Substantia nigra (tissue), 51 donors: ENCODE measurements at places on chromosomes 7 and 10.

DNA sequence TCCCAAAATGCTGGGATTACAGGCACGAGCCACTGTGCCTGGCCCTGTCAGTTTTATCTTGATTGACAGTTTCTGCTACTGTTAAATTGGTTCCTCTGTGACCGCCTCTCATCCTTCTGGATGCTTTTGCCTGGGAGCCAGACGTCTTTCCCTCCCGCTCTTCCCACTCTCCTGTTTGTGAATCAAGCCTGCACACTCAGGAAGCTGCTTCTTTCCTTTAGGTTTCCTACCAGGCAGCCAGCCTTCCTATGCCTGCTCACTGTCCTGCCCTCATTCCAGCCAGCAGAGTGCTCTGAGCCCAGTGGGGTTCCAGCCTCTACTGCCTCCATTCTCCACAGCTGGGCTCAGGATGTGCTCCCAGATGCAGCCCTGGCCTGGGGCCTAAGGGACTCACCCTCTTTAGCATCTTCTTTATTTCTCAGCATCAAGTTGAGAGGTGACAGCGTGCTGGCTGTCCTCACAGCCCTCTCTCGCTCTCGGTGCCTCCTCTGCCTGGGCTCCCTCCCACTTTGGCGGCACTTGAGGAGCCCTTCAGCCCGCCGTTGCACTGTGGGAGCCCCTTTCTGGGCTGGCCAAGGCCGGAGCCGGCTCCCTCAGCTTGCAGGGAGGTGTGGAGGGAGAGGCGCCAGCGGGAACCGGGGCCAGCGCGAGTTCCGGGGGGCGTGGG, 5.1 kb downstream of the SH2D4B start:
- no peak for DNase-seq

- no peak for DNase-seq
Measured at GRCh38 chr7:130442601-130443000, 1.8 kb upstream of the CEP41 start.

DNA sequence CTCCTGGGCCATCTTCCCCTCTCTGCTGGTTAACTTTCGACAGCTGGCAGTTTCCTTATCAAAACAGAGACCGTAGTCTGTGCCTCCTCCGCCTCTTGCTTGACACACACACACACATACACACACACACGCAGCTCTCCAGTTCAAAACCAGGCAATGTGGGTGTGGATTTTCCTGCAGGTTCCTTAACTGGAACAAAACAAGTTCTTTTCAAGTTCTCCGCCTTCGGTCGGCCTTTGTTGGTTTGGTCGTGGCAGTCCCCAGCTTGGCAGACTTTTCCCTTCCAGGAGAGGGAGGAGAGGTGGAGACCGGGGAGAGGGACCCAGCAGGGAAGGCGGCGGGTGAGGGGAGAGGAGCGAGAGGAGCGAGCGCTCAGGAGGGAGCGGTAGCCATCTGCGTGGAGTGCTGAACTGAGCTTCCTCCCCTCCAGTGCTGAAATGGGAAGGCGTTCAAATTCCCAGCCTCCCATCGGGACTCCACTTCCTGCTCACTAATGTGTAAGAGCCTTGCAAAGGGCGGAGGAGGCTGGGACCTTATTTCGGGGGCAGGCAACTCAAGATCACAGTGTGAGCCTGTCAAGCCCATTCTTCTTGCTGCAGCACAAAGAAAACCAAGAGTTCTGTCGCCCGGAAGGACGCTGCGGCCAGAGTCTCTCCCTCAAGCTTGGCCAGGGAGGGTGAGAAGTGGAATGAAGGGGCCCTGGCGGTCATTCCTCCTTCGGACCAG, 120.6 kb downstream of the PRPF18 start:
- peak; percentile 63 for DNase-seq

GRCh38 chr7:25858200-25858524, 293.8 kb upstream of the NFE2L3 start:
- DNase-seq, result no peak

DNA sequence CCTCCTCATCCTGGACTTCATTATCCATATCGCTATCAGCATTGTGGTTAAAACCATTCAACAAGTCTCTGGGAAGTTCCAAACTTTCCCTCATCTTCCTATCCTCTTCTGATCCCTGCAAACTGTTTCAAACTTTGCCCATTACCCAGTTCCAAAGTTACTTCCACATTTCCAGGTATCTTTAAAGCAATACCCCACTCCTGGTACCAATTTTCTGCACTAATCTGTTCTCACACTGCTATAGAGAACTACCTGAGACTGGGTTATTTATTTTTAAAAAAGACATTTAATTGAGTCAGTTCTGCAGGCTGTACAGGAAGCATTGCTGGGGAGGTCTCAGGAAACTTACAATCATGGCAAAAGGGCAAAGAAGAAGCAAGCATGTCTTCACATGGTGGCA, 147.3 kb downstream of the ARL4A start:
- no peak for DNase-seq

GRCh38 chr7:42029405-42029804, 207.6 kb downstream of the GLI3 start:
- no peak for DNase-seq

DNA sequence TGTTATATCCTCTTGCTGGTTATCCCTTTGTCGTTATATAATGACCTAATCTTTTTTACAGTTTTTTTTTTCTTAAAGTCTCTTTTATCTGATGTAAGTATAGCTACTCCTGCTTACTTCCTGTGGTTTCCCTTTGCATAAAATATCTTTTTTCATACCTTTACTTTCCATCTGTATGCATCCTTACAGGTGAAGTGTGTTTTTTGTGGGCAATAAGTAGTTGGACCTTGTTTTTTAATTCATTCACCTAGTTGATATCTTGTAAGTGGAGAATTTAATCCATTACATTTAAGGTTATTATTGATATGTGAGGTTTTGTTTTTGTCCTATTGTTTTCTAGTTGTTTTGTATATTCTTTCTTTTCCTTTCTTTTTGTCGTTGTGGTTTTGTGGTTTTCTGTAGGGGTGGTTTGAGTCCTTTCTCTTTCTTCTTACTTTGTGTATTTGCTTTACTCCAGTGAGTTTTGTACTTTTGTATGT, 168.6 kb downstream of the MLLT10 start:
- DNase-seq, result no peak

GRCh38 chr7:151380199-151381097, 29.4 kb downstream of the WDR86 start:
- DNase-seq, result no peak

DNA sequence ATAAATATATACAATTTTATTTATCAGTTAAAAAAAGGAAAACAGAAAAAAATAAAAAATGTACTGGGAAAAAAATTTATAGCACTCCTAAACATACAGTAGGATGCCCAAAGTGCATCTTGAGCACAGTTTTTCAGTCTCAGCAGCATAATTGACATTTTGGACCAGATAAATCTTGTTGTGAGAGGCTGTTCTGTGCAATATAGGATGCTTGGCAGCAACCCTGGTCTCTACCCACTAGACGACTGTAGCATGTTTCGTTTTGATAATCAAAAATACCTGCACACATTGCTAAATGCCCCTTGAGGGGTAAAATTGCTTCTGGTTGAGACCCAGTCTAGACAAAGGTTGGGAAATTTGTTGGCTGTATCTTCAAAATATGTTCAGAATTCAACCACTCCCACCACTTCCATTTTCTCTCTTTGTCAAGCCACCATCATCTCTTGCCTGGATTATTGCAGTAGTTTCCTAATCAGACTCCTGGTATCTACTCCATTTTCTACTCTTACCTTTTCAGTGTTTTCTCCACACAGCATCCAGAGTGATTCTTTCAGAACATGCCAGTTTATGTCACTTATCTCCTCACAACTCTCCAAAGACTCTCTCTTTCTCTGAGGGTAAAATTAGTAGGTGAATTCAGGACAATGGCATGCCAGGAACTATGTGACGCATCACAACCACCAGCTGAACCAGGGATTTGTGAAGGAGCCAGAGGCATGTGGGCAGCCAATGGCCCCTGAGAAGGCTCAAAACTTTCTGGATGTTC, 91.4 kb downstream of the GPR85 start:
- DNase-seq, result no peak

DNA sequence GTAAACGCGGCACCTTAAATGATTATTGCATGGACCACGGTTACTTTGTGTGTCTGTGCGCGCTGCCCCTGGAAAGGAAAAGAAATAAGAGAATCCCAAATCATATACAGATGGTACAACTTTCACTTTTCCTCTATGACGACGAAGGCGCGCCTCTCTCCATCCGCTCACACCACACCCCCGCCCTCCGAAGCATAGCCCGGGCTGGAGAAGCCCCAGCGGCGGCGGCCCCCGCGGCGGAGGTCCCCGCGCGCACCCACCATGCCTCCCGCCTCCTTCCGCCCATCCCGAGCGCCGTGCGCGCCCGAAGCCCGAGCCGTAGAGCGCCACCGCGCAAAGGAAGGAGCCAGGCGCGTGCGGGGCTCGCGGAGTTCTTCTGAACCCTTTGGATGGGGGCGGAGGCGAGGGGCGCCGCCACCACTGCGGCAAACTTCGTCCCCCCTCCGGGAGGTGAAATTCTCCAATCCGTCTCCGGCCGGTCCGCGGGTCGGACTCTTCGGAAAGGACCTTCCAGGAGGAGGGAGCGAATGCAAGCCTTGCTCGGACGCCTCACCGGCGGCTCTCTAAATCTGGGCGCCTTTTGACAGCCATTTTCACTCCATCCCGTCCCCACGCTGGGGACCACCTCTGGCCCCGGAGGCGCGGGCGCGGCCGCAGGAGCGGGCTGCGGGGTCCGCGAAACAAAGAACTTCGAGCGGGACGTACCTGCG, 588 bp downstream of the GLI3 start:
- DNase-seq, result no peak

GRCh38 chr7:76149847-76150691, 51.6 kb upstream of the SRRM3 start:
- no peak for DNase-seq

DNA sequence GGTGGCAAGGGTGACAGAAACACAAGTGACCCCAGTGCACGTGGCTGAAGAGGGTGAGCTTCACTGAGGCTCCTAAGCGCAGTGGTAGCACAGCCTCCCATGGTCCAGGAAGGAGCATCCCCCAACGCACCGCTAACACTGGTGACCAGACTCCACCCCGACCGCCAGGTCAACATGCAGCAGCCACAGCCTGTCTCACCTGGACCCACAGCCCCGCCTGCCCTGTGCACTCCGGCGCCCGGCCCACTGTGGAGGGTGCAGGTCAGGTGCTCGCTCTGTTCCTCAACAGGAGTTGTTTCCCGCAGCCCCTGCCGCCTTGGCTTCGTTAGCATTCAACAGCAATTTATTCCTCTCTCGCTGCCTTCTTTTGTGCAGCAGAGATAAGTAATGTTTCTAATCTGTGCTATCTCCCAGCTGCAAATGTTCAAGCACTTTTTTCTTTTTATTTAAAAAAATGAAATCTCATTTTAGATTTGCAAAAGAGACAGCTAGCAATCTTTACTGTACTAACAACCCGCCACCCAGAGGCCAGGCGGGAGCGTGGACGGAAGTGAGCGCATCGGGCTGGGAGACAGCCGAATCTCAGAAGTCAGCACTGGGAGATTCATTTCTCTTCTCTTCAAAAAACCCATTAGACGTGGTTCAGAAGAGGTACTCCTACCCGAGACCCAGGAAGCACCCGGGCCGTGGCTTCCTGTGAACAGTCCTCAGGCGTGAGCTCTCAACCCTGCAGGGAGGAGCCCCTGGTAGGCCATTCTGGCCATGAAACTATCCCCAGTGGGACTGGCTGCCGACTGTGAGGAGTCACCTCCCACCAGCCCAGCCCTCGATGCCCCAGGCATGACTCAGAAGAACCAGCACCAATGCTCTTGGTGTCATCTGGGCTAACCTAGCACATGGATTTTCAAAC, 133.4 kb downstream of the MAD1L1 start:
- no peak for DNase-seq

DNA sequence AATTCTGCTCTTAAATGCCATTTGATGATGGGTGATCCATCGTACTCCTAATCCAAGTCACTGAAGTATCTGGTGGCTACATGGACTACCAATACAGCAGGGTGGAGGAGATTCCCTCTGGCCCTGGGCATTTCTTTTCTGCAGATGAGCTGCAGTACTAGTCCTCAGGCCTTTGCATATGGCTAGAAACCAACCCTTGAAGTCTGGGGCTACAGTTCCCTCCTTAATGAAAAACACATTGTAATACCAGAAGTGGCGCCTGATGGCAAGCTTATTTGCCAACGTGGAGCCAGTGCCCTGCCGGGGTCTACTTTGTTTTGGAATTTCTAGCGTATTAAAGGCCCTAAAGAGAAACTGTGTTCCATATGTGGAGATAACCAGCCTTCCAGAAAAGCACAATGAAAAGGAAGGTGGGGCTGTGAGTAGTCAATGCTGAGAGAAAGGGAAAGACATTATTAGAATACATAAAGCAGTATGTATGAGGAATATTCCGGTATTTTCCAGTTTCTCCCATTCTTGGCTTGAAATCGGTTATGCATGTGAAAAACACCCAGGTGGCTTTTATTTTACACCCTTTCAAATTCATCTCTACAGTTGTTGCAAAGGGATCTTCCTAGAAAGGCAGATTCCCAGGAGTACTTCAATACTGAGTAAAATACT, 368.8 kb downstream of the PRPF18 start:
- DNase-seq, result no peak

DNA sequence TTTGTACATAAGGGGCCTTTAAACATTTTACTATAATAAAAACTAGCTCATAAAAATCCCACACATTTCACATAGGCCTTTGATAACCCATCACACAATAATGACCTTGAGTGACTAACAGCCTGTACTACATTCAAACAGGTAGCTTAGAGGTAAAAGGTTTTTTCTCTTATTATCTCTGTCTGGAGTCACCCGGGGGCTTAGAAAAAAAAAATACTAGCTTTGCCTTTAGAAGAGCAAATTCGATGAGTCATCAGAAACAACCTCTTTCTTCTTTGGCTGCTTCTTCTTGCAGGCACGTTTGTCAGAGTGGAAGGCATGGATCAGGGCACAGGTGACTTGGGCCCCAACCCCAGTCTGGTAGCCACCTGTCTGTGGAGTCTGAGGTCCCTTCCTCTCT, 43.4 kb upstream of the ADO start:
- DNase-seq, result no peak
